ENCODE measurements at places on chromosomes 1 and 21.
A peak's percentile ranks its signal among the peaks of the same experiment; 100 is the strongest.

- DNase-seq: no peak
Measured at GRCh38 chr1:10122926-10123325, 87.4 kb upstream of the KIF1B start.

DNA sequence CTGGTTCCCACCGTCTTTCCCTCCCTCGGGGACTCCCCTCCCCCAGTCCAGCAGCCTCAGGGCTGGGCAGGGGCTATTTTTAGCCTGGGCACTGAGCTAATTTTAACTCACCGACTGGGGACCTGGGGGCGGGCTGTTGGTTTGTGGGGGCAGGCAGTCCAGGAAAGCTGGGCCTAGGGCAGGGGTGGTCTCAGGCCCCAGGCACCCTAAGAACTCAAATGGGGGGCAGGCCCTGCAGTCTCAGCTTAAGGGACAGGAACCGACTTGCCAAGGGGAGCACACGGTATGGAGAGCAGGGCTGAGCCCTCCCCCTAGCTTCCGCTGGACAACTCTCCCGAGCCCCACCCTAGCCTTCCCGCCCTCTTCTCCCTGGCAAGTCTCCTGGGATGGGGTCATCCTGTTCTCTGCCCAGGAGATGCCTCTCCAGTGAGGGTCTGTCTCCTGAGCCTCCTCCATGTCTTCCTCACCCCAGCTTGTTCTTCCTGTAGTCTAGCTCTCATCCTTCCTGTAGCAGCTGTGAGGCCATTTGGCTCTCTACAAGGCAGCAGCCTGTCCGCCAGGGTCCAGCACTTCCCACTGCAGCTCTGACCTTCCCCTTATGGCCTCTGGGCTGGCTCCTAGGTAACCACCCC is 10.1 kb downstream of the MEF2D start:
- peak; percentile 70 for DNase-seq

GRCh38 chr1:96756789-96757188 is 35.2 kb downstream of the PTBP2 start:
- no peak for DNase-seq

- DNase-seq: no peak
Measured at GRCh38 chr1:10232163-10232562, 21.8 kb downstream of the KIF1B start.

GRCh38 chr1:153617663-153618062 is 1.5 kb upstream of the S100A14 start:
- DNase-seq: no peak

GRCh38 chr1:28927648-28928313 is 13.4 kb downstream of the EPB41 start:
- no peak for DNase-seq

GRCh38 chr1:2145946-2146835 is 48.4 kb downstream of the FAAP20 start:
- DNase-seq: peak; percentile 30

DNA sequence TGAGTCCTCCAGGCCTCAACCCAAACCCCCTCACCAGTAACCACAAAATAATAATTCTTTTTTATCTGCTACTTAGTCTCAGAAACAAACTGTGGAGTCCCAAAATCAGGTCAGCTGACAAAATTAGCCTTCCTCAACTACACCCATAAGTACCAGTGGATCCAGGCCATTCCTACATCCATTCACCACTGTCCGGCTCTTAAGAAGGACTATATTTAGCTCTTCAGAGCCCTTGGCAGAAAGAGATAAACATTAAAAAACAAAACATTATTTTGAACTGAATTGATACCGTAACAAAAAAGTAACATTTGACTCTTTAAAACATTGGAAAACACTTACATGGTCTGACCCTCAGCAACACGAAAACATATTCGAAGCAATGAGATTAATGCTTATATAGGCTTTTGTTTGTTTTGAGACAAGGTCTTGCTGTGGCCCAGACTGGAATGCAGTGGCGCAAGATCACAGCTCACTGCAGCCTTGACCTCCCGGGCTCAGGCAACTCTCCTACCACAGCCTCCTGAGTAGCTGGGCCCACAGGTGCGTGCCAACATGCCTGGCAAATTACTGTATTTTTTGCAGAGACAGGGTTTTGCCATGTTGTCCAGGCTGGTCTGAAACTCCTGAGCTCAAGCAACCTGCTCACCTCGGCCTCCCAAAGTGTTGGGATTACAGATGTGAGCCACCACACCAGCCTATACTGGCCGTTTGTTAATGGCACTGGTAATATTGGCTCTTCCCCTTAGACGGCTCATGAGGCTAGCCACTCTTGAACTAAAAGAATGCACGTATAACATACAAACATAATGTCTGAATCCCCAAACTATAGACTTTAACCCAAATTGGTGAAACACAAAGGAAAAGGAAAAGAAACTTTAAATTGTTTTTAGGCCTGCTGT is 330.7 kb downstream of the SMYD3 start:
- DNase-seq: no peak

- no peak for DNase-seq
Measured at GRCh38 chr1:36515315-36516138, 32.8 kb upstream of the CSF3R start.

GRCh38 chr1:8816831-8817411 is 519 bp downstream of the RERE start:
- peak; percentile 52 for DNase-seq

DNA sequence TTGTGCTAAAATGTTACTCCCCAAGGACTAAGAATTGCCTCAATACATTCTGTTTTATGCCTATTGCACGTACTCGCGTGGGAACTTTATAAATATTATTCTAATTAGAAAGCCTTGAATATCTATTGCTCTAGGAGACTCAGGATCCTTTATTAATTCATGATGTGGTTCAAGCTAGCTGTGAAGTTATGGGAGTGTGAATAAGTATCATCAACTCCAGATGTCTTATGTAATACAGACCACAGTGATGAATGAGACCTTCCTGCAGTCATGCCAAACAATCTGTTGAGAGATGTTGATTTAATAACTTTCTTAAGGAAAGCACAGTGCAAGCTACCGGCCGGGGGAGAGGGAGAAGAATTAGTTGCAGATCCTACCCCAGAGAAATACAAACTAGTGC is 519.2 kb upstream of the ZP4 start:
- no peak for DNase-seq

- DNase-seq: no peak
Measured at GRCh38 chr21:41024746-41025254, 143.2 kb upstream of the BACE2 start.

DNA sequence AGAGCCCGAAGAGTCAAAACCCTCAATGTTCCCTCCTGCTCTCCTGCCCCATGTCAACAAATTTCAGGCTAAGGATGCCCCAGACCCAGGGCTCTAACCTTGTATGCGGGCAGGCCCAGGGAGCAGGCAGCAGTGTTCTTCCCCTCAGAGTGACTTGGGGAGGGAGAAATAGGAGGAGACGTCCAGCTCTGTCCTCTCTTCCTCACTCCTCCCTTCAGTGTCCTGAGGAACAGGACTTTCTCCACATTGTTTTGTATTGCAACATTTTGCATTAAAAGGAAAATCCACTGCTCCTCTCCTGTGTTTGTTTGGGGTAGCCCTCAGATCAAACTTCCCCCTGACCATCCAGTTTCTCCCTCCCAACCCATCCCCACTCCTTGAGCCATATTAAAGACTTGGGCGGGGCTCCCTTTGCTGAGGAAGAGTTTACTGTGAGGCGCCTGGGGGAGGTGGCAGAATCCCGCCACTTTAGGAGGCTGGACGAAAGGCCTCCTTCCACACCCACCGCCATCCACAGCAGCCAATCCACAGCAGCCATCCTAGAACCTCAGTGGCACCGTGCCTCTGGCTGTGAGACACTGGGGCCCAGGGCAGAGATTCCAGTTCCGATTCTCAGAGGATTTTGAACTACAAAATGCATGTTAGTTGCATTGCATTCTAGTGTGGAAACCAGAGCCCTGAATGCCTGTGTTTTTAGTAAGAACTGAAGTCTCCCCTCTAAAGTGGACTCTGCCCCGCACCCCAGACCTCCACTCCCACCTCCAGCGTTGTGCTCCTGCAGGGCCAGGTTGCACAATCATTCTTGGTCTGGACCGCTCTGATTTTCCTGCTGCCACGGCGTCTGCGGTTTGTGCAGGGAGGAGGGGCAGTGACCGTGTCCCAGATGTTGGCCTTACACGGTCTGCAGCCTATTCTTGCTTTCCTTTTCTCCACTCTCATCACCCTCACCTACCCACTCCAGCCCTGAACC is 3.0 kb downstream of the OLFML3 start:
- DNase-seq: peak; percentile 81

DNA sequence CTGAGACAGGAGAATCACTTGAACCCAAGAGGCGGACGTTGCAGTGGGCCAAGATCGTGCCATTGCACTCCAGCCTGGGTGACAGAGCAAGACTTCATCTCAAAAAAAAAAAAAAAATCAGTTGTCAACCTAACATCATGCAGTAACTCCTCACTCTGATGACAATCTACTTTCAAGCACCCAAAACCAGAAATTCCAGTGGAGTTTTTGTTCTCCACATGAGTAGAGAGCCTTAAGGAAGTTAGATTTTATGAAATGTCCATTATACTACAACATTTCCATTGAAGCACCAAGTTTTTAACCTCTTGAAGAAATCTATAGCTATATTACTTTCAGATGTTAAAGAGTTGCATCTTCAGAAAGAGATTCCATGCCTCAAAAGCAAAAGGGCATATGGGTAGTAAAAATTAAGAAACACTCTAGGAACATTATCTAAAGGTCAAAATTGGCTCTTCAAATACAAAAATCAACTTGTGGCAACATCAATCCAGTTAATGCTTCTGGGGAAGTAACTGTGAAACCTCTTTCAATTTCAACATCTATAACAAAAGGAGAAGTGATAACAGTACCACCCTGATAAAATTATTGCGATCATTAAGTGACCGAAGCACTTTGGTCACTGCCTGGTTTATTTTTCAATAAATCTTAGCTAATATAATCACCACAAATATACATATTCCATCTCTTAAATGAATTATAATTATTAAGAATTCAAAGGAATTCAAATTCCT is 7.7 kb downstream of the LPGAT1 start:
- no peak for DNase-seq

DNA sequence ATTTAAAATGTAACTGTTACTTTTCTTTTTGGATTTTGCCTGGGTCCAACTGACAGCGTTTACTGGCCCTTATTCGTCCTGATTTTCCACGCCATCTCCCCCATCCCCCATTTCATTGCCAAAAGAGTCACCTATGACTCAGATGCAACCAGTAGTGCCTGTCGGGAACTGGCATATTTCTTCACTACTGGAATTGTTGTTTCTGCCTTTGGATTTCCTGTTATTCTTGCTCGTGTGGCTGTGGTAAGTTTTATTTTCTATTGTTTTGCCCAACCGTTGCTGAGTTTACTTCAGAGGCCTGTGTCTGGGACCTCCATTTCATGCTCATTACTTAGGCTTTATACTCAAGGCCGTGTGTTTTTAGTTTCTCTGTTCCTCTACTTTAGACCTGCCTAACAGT is 9.3 kb downstream of the LEPR start:
- DNase-seq: no peak
